NCI-H774 (cell line): ENCODE measurements at places on chromosomes 3 and 15.

GRCh38 chr3:31265646-31266428 lies 266.9 kb upstream of the STT3B start:
- DNase-seq: no peak

DNA sequence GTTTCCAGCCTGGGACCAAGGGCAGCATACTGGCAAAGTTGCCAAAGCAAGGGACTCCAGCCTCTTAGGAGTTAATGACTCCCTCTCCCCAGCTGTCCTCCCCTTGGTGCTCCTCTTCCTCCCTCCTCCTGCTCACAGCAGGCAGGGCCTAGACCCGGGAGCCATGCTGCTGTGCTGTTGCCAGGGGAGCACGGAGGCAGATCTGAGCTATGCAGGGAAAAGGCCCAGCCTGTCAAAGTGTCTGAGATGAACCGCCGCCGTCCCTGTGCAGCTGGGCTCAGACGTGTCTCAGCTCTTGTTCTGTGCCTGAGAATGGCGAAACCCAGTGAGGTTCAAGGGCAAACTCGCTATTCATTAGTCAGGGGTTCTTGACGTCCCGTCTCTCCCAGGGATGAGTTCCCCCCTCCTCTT lies 60.8 kb upstream of the POLG start:
- no peak for DNase-seq

DNA sequence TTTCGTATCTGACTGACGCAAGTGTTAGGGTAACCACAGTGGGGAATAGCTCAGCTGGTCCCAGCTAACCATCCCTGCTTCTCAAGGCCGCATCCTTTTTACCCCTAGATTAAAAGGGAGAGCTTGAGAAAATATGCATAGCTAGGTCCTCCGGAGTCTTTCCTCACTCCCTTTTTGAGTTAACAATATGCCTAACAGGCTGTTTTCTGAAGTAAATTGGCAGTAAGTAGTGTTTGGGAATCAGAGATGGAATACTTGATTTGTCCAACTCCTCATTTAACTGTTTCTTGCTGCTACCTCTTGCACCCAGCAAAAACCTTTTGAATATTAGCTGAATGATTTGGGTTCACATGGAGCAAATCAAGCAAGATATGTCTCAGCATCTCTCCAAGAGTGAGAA lies 326.1 kb downstream of the LPP start:
- DNase-seq: no peak

DNA sequence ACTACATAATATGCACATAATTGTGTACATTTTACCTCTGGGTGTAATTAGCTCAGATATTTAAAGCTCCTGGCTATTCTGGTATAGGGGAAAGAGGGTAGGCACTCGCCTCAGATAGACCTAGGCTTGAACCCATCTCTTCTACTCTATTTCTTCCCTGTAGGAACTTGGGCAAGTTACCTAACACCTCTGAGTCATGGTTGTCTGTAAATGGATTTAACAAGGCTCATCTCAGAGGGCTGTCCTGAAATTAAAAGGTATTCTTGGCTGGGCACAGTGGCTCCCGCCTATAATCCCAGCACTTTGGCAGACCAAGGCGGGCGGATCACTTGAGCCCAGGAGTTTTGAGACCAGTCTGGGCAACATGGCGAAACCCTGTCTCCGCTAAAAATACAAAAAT lies 30.7 kb downstream of the NANOGP8 start:
- no peak for DNase-seq

GRCh38 chr3:36769926-36770325 lies 5.6 kb upstream of the DCLK3 start:
- no peak for DNase-seq
